ENCODE measurements at places on chromosomes 2 and 18.
A peak's percentile ranks its signal among the peaks of the same experiment; 100 is the strongest.

- DNase-seq: no peak
Observed at GRCh38 chr2:222907790-222908441, 47.1 kb downstream of the ACSL3 start.

GRCh38 chr2:169012812-169013627, 18.1 kb downstream of the ABCB11 start:
- DNase-seq: no peak

- DNase-seq: no peak
Observed at GRCh38 chr2:219025637-219026585, 15.4 kb downstream of the CFAP65 start.

GRCh38 chr2:104678181-104678580, 175.7 kb upstream of the POU3F3 start:
- no peak for DNase-seq

GRCh38 chr18:39166776-39167175, 1601.2 kb upstream of the CELF4 start:
- DNase-seq: no peak

- no peak for DNase-seq
Observed at GRCh38 chr2:85411405-85411748, 1.2 kb upstream of the CAPG start.

GRCh38 chr2:68796295-68796905, 61.8 kb downstream of the ARHGAP25 start:
- DNase-seq: no peak

DNA sequence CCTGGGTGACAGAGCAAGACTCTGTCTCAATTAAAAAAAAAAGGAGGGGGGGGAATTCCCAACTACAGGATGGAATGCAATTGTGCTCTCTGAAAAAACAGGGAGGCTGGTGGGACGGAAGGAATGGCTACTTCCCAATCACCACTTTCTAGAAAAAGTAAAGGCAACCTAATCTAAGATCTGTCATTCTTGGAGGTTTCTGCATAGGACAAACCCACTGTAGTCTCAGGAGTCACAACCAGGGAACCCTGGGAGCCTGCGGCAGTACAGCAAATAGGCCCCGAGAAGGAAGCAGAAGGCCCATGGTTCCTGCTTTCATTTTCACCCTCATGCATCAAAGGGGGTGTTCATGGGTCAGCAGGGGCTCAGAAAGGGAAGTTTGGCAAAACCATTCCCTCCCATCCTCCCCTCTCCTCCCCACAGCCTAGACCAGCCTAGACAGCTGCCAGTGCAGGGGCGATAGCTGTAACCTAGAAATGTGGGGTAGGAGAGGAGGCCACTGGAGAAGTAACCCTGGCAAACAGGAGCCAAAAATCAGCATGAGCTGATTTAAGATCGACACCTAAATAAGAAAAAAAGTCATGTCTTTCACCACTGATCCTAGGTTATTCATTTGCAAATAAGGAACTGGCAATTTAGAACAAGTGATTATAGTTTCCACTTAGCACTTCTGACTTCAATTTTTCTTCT, 48.0 kb downstream of the TRABD2A start:
- DNase-seq: no peak

DNA sequence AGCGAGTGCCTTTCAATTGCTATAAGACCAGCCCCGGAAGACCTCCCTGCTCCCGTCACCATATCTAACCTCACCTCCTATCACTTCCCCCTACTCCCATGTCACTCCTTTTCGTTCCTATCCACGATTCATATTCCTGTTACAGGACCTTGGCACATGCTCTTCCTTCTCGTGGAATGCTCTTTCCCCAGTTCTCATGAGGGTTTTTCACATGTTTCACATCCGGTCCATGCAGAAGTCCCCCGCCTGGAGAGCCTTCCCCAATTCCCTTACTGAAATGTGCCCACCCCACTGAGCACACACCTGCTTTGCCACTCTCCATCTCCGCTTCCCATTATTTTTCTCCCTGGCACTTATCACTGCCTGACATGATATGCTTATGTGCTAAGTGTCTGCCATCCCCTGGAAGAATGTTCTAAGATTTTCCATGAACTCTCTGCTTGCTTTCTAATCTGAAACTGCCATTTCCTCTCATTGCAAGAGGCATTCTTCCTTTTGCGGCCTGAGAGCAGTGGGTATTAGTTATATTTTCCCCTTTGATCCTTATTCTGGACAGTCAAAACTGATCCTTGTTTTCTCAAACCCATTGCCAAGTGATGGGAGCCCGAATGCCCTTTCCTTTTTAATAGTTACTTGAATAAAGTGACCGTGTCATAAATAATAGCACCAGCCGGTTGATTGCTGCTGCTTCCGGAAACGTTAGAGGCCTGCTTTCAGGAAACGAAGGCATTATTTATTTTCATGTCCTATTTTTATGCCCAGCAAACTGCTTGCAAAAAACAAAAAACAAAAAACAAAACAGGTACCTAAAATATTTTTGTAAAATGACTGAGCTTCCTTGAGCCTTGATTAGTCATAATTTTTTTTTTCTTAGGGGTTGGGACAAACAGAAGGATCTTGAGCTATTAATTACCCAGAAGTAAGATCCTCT, 127.9 kb downstream of the ZNF532 start:
- no peak for DNase-seq

DNA sequence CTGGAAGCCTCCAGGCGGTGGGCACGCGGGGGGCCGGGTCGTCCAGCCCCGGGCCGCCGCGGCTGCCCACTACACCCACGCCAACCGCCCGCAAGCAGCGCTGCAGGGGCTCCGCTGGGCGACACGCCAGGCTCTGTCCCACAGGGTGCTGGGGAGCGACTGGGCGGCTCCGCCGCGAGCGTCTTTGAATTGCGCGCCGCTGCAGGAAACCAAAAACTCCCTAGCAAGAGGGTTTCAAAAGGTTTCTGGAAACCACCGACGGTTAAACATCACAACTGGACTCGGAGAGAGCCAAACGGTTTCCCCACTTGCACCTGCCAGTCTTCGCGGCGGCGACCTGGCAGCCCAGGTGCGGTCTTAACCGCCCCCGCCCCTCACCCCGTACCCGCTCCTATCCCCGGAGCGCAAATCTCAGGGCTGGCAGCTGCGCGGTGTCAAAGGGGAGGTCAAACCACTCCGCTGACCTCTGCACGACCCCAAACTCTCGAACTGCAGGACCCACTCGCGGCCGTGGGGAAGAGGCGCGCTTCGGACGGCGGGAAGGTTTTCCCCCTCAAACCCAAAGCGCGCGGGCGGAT, 1.0 kb downstream of the CXCR4 start:
- peak; percentile 45 for DNase-seq

- no peak for DNase-seq
Observed at GRCh38 chr2:56014046-56014730, 90.6 kb upstream of the EFEMP1 start.

DNA sequence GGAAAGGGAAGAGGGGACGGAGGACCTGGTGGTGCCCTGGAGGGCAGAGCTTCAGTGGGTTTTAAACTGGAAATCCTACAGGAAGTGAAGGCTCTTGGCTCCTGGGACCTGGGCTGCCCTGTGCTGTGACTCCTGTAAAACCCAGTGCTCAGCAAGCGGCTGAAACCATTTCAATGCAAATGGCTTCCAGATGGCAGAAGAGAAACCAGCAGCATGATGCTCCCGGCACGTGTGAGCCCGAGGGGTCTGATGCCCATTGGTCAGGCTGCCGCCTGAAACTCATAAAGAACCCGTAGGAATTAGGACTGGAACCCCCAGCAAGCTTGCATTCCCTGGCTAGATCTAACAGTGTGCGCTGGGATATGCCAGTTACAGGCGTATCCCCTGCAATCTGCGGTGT, 109.2 kb upstream of the THOC1 start:
- no peak for DNase-seq

GRCh38 chr2:128390256-128390990, 71.8 kb upstream of the HS6ST1 start:
- DNase-seq: no peak

DNA sequence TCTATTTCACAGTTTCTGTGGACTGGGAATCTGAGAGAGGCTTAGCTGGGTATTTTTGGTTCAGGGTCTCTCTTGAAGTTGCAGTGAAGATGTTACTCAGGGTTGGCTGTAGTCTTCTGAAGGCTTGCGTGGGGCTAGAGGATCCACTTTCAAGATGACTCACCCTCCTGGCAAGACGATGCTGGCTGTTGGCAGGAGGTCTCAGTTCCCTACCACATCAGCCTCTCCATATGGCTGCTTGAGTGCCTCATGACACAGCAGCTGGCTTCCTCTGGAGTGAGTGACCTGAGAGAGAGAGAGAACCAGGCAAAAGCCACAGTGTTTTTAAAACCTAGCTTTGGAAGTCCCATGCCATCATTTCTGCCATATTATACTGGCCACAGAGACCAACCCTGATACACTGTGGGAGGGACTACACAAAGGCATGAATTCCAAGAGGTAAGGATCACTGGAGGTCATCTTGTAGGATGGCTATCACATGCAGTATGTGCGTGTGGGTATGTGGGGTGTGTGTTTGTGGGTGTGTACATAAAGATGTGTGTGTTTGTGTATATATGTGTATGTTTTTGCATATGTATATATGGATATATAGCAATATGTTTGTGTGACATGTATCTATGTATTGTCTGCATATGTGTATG, 25.1 kb downstream of the DNPEP start:
- no peak for DNase-seq

DNA sequence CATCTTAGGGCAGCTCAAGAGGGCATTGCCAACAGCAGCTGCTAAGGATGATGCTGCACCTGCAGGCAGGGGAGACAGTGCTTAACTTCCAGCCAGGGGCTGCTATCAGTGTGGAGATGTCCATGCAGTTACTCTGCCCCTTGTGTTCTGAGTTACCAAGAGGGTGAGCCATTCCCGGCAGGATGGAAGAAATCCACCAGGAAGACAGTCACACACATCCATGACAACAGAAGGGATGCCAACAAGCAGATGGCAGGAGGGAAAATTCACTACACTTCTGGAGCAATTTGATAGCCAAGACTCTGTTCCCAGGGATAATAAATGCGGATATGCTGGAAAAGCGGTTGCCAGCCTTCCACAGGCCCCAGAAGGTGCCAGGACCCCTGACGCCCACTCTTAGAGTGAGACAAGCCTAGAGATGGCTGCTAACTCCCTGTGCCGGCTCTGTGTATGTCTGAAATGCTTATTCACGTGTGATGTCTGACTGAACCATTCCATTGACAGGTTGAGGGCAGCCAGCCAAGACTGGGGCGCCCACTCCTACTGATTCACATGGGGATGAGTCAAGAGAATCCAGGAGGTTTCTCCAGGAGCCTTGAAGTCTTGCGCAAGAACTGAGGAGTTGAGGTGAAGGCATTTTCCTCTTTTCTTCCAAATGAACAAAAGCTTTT, 24.5 kb downstream of the LOXHD1 start:
- DNase-seq: no peak

DNA sequence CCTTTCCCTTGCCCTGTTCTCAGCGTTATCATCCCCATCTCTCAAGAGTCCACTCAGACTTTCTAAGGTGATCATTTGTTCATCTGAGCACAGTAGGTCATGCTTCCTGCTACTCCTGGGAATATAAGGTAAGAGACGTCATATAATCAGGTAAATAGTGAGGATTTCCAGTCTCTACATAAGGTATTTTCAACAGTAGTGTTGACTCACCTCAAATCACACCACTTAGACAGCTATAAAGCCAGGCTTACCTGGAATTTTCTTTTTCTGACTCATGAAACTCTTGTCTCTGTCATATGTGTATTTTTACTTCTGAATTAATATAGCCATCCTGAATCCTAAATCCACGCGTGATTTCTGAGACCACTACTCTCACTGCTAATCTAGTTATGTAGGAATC, 443.2 kb downstream of the ARHGAP15 start:
- DNase-seq: no peak

DNA sequence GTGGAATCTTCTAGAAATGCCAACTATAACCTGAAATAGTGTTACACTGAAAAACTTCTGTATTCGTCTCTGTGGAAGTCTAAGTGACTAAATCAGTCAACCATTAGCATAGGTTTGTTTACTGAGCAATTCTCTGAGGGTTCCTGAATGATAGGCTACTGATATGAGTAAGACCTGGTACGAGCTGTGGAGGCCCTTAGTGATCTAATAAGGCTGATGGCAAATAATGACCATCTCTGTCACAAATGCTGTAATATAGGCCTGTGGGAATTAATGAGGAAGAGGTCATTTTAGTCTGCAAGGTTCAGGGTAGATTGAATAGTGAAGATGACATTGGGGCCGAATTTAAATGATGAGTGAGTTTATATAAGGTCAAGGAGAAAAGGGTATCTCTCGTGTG, 82.5 kb downstream of the MGAT5 start:
- DNase-seq: no peak

DNA sequence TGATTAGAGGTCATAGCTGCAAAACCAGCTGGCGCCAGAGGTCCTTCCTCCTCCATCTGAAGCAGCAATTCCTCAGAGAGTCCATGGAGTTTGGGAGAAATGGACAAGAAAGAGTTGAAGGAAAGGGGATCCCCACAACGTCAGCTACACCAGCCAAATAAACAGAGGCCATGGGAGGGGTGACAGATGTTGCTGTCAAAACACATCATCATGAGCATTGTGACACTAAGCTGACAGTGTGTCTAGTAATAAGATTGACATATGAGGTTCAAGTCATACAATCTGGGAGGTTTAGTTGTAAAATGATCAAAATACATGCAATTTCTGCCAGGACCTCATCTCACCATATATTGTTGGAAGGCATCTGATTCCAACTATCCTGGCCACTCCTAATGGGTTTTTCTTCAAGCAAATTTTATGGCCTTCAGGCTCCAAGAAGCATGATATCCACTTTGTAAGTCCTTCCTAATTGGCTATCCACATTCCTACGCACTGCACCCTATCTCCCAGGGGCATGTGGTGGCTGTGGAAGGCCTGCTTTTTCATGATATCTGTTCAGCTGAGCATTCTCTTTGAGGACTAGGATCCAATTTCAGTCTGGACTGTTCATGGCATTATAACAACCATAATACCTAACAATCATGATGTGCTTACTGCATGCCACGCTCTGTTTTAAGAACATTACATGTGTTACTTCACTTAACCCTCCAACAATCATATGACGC, 335.0 kb upstream of the ID2 start:
- DNase-seq: no peak

DNA sequence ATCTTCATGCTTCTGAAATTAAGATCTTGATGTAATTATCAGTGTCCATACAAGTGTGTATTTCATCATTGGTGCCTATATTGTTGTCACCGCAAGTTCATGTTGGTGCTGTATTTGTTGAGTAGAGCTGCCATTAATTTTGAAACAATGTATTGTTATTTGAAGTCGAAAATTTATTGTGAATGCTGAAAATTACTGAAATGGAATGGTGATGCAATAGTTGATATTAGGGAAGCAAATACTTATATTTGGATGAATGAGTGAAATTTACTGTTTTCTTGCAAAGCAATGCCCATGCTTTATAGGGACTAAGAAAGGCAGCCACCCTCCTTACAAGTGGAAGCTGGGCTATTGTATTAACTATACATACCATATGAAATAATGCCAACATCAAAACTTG, 41.6 kb downstream of the SERPINB8 start:
- no peak for DNase-seq
